Smooth muscle cell of the umbilical artery (primary cell): ENCODE measurements at places on chromosomes 6 and 20. TPM values are rescaled to one million over a fixed set of nuclear protein-coding genes. Genes with fewer than 3 reads are reported as not detected.

Gene DEFB132
- total RNA-seq = not detected in 2 replicates

Gene RSPH3
- total RNA-seq = 4.5 and 6.5 TPM in 2 replicates

Gene SEMG1
- total RNA-seq = not detected in 2 replicates

Gene TNNC2
- total RNA-seq = not detected in 2 replicates

Gene CST3
- total RNA-seq = 306 and 317 TPM in 2 replicates

Gene NRSN1
- total RNA-seq = not detected in 2 replicates

Gene SLC12A5
- total RNA-seq = 0.30 and 1.3 TPM in 2 replicates

Gene PLCB4
- total RNA-seq = 2.5 and 2.7 TPM in 2 replicates

Gene COL19A1
- total RNA-seq = 0.59 and 1.0 TPM in 2 replicates

Gene EDN1
- total RNA-seq = 1.8 and 2.8 TPM in 2 replicates

Gene RUNX2
- total RNA-seq = 5.0 and 8.3 TPM in 2 replicates

Gene EYA4
- total RNA-seq = under 0.01 TPM in 1 of 2 replicates, not detected in the other

Gene C4A
- 4.2 and 4.3 TPM in 2 replicates for total RNA-seq

Gene RALY
- total RNA-seq = 29.4 and 61.5 TPM in 2 replicates

Gene DEFB124
- total RNA-seq = not detected in 2 replicates

Gene KHDC1L
- not detected in 2 replicates for total RNA-seq

Gene TRIM31
- total RNA-seq = not detected in 2 replicates

Gene BMP2
- total RNA-seq = 3.9 and 35.0 TPM in 2 replicates

Gene BPI
- total RNA-seq = not detected in 2 replicates
